ENCODE measurements at places on chromosomes 3 and 15. TPM values are rescaled to one million over a fixed set of nuclear protein-coding genes. Genes with fewer than 3 reads are reported as not detected.

DNA sequence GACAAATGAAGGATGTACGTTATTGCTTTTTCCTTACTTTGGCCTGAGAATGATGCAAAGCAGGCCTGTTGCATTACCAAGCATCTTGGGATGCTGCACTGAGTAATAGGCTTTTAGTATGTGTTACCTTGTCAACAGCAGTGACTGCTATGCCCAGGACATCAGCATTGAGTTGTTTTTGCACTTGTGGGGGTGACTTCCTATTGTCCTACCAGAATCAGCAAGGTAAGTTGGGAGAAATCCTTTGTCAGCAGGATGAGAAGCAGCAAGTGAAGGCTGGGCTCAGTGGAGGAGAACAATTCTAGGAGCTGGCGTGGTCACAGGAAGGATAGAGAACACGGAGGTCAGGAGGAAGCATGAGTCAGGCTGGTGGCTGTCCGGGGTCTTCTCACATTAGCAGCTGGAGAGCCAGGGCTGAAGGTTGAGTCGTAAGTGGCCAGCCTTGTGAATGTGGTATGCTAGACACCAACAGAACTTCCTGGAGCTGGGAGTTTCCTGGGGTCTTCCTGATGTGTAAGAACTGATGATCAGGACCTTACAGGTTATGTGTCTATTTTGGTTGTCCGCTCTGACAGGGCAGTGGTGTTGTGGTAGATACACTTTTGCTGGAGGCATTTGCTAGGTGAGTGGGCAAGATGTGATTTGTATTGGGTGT, 142.7 kb downstream of the FNDC3B start:
- no peak for DNase-seq
- H3K36me3 ChIP-seq, result peaks cover 2% of the 10 kb centered on the region
- no peaks in the 10 kb centered on the region for H3K27me3 ChIP-seq
- peak overlapping the region; percentile 33 for H3K27ac ChIP-seq
- peaks cover 3% of the 10 kb centered on the region for H3K4me1 ChIP-seq

GRCh38 chr3:123096126-123096525, 29.3 kb downstream of the PDIA5 start:
- no peak overlapping the region for H3K27ac ChIP-seq
- H3K36me3 ChIP-seq, result peaks cover 14% of the 10 kb centered on the region
- no peak overlapping the region for H3K4me3 ChIP-seq
- DNase-seq, result no peak
- H3K27me3 ChIP-seq, result no peaks in the 10 kb centered on the region

- peaks cover 23% of the 10 kb centered on the region for H3K4me1 ChIP-seq
- no peak overlapping the region for H3K27ac ChIP-seq
- DNase-seq, result no peak
- H3K27me3 ChIP-seq, result no peaks in the 10 kb centered on the region
- H3K36me3 ChIP-seq, result no peaks in the 10 kb centered on the region
Observed at GRCh38 chr15:85048430-85048829, 66.8 kb downstream of the PDE8A start.

DNA sequence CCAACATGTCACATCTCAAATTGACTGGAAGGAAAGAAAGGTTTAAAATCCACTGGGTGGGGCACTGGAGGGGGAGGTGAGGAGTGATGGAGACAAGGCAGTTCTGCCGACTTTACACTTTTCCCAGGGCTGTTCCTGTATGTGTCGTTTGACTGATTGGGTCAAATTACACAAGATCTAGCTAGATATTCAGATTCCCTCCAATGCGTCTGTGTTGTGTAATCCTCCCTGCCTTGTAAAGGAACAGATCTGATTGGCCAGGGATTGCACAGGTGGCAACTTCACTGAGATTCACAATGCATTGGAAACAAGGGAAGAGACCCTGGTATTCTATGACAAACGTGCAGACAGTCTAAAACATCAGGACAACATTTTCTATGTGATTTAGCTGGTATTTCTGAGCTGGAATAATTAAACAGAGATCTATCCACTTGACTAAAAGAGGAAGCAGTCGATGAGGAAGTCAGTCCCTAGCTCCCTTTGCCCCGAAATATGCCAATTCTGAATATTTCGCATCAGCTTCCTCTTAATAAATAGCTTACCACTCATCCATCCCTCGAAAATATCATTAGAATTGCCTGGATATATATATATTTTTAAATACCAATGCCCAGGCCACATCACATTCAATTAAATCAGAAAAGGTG, 312.9 kb downstream of the RORA start:
- H3K4me3 ChIP-seq, result no peak overlapping the region
- no peak for DNase-seq
- H3K36me3 ChIP-seq, result no peaks in the 10 kb centered on the region
- H3K4me1 ChIP-seq, result peaks cover 15% of the 10 kb centered on the region
- peaks cover 2% of the 10 kb centered on the region for H3K27me3 ChIP-seq
- H3K27ac ChIP-seq, result no peak overlapping the region

The RAB27A gene
- total RNA-seq, result 63.4 TPM
